ENCODE measurements at places on chromosomes 13 and 19. TPM values are rescaled to one million over a fixed set of nuclear protein-coding genes. Genes with fewer than 3 reads are reported as not detected.

DNA sequence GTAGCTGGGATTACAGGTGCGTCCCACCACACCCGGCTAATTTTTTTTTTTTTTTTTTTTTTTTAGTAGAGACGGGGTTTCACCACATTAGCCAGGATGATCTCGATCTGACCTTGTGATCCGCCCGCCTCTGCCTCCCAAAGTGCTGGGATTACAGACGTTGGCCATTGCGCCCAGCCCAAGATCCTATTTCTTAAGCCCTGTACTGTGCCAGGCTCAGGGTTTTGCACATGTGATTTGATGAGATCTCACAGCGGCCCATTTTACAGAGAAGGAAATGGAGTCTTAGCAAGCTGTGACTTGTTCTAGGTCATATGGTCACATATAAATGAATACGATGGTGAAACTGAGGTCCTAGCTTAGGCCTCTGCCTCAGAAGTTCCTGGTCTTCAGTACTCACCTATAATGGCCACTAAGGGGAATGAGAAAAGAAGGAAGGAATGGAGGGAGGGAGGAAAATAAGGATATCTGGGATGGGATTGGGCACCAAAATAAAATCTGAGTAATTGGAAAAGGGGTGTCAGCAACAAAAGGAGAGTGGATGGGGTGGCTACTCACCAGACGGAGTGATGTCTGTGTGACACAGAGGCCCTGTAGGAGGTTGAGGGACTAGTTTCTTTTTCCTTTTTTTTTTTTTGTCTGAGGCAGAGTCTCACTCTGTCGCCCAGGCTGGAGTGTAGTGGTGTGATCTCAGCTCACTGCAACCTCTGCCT lies 1.3 kb downstream of the OSCAR start:
- DNase-seq, result no peak

DNA sequence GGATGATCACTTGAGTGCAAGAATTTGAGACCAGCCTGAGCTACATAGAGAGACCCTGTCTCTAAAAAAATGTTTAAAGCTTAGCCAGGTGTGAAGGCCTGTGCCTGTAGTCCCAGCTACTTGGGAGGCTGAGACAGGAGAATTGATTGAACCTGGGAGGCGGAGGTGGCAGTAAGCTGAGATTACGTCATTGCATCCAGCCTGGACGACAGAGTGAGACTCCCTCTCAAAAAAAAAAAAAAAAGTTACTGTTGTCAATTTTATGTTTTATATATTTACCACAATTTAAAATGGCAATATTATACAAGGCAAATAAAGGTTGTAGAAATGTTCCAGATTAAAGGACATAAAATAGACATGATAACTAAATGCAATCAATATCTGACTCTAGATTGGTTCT lies 29.2 kb downstream of the WDR87 start:
- no peak for DNase-seq

GRCh38 chr13:40439928-40440327 lies 226.5 kb downstream of the FOXO1 start:
- DNase-seq, result no peak

DNA sequence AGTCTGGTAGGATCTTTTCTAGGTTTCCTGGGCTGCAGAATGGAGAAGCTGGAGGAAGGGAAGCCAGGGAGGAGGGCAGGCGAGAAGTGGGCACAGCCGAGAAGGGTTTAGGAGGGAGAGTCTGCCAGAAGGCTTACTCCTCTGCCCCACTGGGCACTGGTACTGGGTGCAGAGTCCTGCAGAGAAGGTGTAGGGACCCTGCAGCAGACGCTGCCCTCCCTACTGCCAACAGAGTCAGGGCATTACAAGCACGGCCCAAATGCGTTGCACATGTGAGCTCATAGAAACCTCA lies 726 bp upstream of the PEPD start:
- no peak for DNase-seq

GRCh38 chr13:28434926-28435325 lies 60.0 kb downstream of the FLT1 start:
- no peak for DNase-seq

DNA sequence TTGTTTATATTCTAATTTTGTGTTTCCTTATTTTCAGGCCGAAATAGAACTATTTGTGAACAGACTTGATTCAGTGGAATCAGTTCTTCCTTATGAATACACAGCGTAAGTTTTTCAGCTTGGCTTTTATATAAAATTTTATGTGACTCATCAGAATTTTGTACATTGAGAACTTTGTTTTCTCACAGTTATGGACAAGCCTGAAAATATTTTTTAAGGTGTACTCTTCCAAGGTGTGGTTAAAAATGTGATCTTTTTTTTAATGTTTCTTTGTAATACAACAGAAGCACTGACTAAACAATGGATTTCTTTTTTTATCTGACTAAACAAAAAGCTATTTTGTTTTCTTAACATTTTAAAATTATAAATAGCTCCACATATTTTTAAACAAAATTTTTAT lies 16.3 kb downstream of the TM9SF2 start:
- no peak for DNase-seq

DNA sequence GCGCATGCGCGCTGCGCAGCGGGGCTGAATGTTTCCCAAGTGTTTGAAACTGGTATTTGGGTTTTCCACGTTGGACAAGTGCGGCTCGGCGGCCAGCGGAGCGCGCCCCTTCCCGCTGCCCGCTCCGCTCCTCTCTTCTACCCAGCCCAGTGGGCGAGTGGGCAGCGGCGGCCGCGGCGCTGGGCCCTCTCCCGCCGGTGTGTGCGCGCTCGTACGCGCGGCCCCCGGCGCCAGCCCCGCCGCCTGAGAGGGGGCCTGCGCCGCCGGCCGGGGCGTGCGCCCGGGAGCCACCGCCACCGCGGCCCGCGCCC lies at the start of gene ING1:
Gene ING1 (plus strand): TSS at position 59 of the 311 bp plus-strand sequence. CDS start 450 bp downstream, outside the sequence.
- DNase-seq, result no peak

- no peak for DNase-seq
Observed at GRCh38 chr19:52307275-52307674, 10.3 kb downstream of the ZNF480 start.

DNA sequence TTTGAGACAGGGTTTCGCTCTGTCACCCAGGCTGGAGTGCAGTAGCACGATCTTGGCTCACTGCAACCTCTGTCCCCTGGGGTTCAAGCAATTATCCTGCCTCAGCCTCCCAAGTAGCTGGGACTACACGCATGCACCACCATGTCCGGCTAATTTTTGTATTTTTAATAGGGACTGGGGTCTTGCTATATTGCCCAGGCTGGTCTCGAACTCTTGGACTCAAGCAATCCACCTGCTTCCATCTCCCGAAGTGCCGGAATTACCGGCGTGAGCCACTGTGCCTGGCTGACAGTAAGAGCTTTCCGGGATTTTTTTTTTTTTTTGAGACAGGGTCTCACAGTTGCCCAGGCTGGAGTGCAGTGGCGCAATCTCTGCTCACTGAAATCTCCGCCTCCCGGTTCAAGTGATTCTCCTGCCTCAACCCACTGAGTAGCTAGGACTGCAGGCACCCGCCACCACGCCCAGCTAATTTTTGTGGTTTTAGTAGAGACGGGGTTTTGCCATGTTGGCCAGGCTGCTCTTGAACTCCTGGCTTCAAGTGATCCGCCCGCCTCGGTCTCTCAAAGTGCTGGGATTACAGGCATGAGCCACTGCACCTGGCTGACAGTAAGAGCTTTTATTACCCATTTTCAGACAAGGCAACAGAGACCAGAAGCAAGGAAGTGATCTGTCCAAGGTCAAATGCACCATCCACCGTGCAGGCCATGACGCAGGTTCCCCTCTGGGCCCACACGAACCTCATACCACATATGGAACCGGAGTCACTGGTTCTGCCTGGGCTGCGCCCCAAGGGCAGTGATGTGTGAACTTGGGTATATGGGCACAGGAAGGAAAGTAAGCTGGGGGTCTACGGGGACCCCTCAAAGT lies 21.0 kb downstream of the RFX1 start:
- DNase-seq, result no peak

FGF9 gene
- 0.66 TPM for polyA plus RNA-seq

ENOX1 gene
- 5.7 TPM for polyA plus RNA-seq

DMKN gene
- 175 TPM for polyA plus RNA-seq

PLEKHF1 gene
- polyA plus RNA-seq, result 35.4 TPM

ADGRL1 gene
- polyA plus RNA-seq, result 8.4 TPM
